ENCODE measurements at places on chromosomes 13 and 19. TPM values are rescaled to one million over a fixed set of nuclear protein-coding genes. Genes with fewer than 3 reads are reported as not detected.

LILRB1 gene
- total RNA-seq, result not detected

ZNF534 gene
- not detected for total RNA-seq

C19orf33 gene
- 33.4 TPM for total RNA-seq

TSEN34 gene
- total RNA-seq, result 65.7 TPM

SRRM5 gene
- total RNA-seq, result not detected

ANKLE1 gene
- 3.0 TPM for total RNA-seq

CBLC gene
- 0.07 TPM for total RNA-seq

TMEM150B gene
- not detected for total RNA-seq

SMIM17 gene
- 0.26 TPM for total RNA-seq

CCL25 gene
- not detected for total RNA-seq

ZNF497 gene
- total RNA-seq, result 0.53 TPM

CAPN12 gene
- not detected for total RNA-seq

TGFBR3L gene
- total RNA-seq, result 0.73 TPM

NANOS3 gene
- total RNA-seq, result not detected

KLF2 gene
- 6.0 TPM for total RNA-seq

RUBCNL gene
- not detected for total RNA-seq

NCR1 gene
- not detected for total RNA-seq

CIC gene
- 16.1 TPM for total RNA-seq

STK11 gene
- total RNA-seq, result 100 TPM

GIPC3 gene
- total RNA-seq, result 0.53 TPM

LENG9 gene
- 6.8 TPM for total RNA-seq

KLK7 gene
- total RNA-seq, result not detected
